ENCODE measurements at places on chromosomes 7 and 10.

- DNase-seq, result no peak
These were observed 240.1 kb downstream of the SFMBT2 start for GRCh38 chr10:7170626-7171322.

DNA sequence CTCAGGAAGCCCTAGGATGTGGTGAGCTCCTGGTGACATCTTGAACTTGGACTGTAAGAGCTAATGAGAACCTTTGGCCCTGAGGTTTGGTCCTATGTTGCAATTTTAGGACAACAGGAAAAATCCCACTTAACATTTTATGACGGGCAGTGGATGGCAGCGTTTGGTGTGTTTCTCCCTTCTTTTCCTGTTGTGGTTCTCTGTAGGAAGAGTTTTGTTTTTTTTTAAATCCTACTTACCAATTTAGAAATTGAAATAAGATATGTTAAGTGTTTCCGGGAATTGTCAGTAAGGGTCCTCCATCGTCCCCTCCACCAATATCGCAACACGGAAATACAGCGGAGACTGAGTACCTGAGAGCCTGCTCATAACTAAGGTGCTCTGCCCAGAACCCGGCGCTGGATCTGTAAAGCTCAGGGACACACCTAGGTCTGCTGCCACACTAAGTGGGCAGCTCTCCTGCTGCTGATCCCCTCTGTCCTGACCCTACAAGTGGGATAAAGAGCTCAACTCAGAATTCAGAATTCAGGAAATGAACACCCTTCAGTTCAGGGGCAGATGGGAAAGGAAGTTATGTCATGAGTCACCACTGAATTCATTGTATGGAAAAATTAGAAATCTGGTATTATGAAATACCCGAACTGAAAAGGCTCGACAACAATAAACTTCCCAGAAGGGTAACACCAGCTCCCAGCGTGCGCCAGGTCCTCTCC is 9.1 kb upstream of the PROSER2 start:
- no peak for DNase-seq

DNA sequence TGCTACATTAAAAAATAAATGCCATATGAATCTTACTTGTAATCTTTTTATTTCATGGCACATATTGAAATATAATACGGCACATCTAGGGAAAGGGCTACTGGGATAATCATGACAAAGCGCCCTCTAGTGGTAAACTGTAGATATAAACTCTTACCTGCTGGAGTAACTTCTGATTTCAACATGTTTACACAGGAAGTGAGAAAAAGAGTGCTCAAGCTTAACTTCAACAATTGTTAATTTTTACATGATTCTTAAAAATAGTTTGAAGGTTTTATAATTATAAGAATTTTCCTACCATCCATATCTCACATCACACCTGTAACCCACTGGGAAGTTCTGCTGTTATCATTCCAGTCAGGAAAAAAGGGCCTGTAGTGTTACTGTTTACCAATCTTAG is 2.0 kb upstream of the HEPACAM2 start:
- no peak for DNase-seq

DNA sequence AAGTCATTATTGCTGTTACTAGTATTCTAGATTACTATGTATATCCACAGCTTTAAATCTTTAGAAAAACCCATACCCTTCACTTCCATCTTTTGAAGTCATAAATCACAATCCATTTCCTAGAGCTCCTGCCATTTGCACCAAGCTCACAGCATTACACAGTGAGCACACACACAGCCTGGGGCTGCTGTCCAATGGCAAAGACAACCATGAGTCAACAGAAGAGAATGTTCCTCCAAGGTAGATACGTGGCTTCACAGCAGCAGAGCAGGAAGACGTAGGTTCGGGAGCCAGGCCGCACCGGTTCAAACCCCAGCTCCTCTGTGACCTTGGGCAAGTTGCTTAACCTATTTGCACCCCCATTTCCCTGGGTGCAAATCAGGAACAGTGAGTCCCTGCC is 234.6 kb downstream of the DIP2C start:
- no peak for DNase-seq

DNA sequence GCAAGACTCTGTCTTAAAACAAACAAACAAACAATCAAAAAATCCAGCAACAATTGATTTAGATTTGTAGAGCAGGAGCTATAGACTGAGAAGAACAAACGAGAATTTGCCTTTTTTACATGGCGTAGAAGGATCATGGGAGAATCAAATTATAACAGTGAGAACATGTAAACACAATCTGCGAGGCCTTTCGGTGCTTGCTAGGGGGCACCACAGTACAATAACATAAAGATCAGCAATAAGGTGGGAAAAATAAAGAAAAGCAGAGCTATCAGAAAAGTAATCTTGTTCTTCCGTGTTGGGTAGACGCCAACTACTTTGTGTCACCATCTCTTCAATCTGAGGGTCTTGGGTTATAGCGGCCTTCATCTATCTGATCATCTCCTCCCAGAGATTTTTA is 82.2 kb downstream of the NOD1 start:
- no peak for DNase-seq

GRCh38 chr7:135262623-135263320 is 29.1 kb downstream of the STRA8 start:
- no peak for DNase-seq

DNA sequence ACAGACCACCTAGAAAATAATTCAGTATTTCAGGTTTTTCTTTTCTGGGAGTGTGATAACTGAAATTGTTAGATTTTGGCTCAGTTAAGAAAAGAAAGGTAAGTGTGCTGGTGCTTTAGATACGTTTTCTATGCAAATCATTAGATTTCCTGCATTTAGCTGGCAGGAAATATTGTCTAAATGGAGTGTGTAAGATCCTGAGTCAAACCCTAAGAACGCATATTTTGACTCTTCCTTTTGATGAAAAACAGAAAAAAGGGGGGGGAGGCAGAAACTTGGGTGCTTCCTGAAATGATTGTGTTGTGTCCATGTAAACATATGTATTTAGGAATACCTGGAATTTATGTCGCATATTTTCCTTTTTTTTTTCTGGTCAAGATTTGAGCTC is 1.2 kb downstream of the GRK5 start:
- no peak for DNase-seq

- no peak for DNase-seq
These were observed 68.4 kb downstream of the PARP12 start for GRCh38 chr7:139994356-139994755.

GRCh38 chr10:132630156-132630555 is 92.6 kb downstream of the INPP5A start:
- DNase-seq, result no peak

DNA sequence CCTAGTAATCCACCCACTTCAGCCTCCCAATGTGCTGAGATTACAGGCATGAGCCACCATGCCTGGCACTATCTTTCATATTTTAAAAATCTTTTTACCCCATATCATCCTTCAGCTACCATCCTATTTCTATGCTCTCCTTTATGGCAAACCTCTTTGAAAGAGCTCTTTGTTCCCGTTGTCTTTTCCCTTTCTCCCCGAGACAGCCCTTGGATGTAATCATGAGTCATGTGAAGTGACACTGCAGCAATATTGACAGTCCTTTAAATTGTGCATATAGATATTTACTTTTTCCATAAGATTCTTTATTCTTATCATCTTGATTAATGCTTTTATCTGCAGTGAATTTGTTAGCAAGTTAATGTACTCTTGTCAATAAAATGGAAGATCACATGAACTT is 286.6 kb downstream of the ANKRD7 start:
- DNase-seq, result no peak

GRCh38 chr10:15436696-15437095 is 65.6 kb upstream of the FAM171A1 start:
- DNase-seq, result no peak

- DNase-seq, result no peak
These were observed 392.2 kb upstream of the GALNT17 start for GRCh38 chr7:70739646-70740210.

GRCh38 chr7:83130623-83131545 is 31.8 kb downstream of the PCLO start:
- DNase-seq, result no peak

DNA sequence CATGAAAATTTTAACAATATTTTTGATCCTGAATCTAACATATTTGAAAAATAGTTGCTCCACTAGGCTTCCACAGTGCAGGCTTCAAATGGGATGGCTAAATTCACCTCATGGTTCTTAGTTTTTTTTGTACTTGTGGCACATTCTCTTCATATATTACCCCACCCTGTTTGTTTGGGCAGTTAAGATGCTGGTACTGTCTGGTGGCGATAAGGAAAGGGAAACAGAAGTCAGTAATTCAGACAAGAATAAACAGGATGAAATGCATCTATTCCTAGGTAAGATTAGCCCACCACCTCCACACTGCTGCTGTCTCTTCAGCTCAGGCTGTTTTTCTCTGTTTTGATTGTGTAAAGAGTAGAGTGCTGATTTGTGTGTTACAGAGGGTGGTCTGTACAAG is 44.2 kb downstream of the GLRX3 start:
- no peak for DNase-seq

DNA sequence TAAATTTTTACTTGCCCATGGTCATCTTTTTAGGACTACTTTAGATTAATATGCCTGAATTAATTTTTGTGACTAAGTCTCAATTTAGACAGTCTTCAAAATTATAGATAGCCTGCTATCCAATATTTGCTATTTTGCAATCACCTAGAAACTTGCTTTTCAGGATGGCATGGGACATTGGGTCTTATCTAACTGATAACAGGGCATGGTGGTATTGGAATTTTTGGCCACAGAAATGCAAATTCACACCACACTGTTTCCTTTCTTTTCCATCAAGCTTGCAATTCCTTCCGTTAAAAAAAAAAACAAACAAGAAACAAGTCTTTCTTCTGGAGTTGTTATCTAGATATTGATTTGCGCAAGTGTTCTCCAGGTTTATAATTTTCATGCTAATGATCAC is 8.8 kb downstream of the ARL5B start:
- no peak for DNase-seq

DNA sequence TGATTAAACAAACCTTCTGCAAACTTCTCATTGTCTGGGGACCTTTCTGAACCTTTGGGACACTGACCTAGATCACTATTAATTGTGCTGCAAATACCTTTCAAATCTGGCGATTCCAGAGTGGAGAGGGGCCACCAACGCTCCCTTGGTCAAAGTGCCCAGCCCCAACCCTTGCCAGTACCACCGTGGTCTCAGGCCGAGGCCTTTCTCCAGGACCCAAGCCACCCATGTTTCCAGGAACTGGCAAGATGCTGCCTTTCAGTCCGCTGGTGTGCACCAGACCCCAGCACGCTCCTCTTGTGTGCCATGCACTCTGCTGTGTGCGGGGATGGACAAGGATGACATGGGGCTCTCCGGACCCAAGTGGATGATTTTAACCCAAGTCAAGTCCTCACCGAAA is 91.1 kb upstream of the MGMT start:
- DNase-seq, result no peak

GRCh38 chr7:30142710-30143109 is 7.9 kb downstream of the MTURN start:
- no peak for DNase-seq

- DNase-seq, result no peak
These were observed 20.0 kb downstream of the RBM17 start for GRCh38 chr10:6108631-6109443.

DNA sequence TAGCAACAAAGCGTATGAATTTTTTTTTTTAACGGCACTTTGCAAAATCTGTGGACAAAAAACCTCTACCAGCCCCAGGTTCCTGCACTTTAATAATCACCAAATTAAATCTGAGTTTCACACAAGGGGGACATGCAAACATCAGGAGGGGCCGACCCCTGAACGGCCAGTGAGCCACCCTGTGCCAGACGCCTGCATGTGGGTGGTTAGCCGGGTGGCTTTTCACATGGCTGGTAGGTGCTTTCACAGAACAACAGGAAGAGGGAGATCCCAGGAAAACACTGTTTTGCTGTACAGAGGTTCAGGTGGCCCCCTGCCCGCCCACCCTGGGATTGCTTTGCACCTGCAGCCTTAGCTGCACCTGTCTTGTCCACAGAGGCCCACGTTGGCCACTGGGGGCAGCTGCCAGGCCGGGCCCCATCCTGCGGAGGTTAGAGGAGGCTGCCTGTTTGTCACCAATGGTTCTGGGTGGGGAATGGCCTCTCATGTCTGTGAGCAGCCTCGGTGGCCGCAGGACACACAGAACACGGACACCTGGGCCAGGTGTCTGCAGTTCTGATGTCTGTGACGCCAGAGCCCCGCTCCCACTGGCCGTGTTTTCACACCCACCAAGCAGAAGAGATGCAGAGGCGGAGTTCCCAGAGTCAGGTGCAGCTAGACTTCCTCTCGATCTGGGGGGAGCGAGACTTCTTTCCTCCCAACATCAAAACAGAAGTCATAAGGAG is 107.7 kb downstream of the FAM53B start:
- DNase-seq, result no peak

DNA sequence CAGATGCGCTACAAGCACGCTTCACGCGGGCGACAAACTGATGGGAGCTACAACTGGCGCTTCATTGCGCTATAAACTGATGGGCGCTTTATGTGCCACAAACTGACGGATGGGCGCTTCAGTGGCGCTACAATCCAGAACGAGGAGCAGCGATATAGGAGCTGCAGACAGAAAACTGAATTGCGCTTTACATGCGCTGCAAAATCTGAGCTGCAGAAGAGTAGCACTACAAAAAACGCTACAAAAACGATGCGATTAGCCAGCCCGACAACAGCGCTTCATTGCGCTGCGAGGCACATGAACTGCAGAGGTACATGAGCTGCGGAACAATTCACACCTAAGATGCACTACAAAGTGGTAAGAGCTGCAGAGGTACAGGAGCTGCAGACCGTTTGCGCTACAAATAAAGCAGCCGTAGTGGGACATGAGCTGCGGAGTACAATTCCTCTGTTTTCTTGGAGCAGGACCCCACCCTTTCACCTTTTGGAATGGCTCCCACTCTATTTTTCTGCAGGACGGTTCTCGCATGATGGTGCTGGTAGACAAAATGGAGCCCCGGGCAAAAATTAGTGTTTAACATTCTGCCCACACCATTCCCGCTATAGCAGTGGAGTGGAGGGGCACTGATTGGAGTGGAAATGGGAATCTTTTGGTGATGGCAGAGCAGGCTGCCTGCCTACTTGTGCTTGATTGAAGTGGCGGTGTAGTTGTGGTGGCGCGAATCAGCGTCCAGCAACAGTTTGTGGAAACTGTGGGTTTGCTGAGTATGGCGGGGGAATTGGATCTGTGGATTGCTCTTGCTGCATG is 1.2 kb upstream of the SGCE start:
- peak; percentile 72 for DNase-seq

DNA sequence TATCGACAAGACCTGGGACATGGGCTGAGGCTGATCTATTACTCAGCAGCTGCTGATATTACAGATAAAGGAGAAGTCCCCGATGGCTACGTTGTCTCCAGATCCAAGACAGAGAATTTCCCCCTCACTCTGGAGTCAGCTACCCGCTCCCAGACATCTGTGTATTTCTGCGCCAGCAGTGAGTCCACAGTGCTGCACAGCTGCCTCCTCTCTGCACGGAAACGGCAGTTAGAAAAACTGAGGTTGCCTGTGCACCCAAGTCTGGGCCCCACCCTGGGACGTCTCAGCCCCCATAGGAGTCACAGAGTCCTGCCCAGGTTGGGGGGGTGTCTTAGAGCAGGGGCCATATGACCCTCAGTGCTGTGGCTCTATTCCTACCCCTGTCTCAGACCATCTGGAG is 167.4 kb upstream of the PRSS58 start:
- DNase-seq, result no peak

GRCh38 chr7:95874129-95874528 is 101.8 kb downstream of the DYNC1I1 start:
- DNase-seq, result no peak

GRCh38 chr7:80794631-80795573 is 123.9 kb downstream of the SEMA3C start:
- DNase-seq, result no peak
